ENCODE measurements at places on chromosomes 12 and 14.

GRCh38 chr12:69998922-69999321 lies 173.9 kb downstream of the MYRFL start:
- no peak for DNase-seq

GRCh38 chr12:119725523-119725922 lies 57.6 kb downstream of the PRKAB1 start:
- no peak for DNase-seq

DNA sequence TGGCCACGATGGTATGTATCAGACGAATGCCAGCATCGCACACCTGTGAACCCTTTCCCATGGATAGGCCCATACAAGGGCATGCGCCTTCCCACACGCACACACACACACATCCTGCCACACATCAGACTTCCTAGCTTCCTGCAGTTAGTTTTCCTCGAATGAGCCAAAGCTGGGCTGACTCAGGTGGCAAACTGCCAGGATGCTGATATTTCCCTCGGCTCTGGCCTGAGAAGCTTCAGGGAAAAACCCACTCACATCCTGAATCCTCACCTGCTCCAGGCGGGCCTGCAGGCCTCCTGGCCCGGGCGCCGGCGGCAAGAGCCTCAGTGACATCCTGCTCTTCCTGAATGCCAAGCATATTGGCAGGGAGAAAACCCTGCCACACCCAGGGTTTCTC lies 22.4 kb downstream of the CALM1 start:
- no peak for DNase-seq

DNA sequence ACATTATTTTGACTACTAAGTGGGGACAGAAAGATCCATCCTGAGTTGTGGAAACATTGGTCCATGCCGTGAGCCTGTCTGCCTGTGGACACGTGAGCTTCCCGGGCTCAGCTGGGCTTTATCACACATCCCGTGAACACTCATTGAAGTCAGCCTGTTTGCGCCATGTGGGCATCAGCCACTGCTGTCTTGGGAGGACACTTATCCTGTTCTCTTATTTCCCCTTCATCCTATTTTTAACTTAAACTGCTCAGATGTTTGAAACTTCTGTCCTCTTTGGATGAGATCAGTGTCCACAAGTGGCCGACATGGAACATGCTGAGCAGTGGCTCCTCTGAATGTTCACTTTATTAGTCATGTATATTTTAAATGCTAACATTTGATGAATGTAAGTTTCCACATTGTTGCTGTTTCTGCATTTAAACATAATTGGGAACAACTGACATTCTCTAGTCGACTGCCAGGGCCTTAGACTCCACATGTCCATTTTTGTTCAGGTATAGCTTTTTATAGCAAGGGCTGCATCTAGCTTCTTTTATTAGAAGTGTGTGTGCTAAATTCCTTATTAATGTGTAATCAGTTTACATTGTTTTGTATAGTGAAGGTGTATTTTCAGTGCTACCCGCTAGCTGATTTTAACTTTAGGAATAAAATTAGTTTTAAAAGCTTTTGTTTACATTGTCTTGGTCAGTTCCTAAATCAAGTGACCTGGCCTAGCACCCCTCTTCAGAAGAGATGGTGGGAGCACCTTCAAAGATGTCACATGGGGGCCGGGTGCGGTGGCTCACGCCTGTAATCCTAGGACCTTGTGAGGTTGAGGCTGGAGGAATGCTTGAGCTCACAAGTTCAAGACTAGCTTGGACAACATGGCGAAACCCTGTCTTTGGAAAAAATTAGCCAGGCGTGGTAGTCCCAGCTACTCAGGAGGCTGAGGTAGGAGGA lies 24.0 kb downstream of the RNF34 start:
- DNase-seq = no peak

DNA sequence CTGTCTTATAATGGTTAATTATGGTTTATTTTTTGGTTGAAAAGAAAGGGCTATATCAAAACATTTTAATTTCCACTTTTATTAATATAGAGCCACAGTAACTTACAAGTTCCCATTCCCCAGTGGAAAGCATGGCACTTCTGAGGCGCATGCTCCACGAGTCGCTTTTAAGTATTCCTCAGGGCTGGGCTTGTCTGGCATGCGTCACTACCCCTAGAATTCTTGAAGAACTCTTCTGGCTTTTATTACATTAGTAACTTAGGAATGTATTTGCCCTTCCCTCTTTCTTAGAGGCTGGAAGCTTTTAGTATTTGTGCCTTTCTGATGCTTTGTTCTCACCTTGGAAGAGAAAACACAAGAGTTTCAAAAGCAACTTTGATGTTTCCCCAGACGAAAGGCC lies 81.1 kb downstream of the ESR2 start:
- DNase-seq = no peak

DNA sequence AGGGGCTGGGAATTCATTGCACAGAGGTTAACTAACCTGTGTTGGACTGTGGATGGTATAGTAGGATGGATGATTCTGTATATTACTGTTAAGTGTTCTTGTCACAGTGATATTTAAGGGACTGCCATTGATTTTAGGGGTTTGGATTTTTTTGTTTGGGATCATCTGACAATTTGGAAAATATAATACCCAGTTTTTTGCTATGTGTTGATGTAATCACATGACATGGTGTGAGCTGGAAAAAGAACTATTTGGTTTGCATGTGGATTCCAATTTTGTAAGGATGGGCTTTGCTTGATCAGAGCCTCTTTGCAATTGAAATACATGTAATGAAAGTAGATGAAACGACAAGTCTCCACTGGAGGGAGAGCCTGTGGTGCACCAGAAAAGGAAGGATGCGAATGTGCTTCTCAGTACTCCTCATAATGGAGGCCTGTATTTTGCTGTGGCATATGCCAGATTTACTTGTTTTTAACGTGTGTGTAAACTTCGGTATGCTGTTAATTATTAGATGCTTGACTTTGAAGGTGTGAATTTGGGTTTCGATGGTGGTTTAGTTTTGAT lies 2.7 kb downstream of the DYRK2 start:
- no peak for DNase-seq

GRCh38 chr12:85325442-85325841 lies 45.4 kb downstream of the ALX1 start:
- DNase-seq = no peak

DNA sequence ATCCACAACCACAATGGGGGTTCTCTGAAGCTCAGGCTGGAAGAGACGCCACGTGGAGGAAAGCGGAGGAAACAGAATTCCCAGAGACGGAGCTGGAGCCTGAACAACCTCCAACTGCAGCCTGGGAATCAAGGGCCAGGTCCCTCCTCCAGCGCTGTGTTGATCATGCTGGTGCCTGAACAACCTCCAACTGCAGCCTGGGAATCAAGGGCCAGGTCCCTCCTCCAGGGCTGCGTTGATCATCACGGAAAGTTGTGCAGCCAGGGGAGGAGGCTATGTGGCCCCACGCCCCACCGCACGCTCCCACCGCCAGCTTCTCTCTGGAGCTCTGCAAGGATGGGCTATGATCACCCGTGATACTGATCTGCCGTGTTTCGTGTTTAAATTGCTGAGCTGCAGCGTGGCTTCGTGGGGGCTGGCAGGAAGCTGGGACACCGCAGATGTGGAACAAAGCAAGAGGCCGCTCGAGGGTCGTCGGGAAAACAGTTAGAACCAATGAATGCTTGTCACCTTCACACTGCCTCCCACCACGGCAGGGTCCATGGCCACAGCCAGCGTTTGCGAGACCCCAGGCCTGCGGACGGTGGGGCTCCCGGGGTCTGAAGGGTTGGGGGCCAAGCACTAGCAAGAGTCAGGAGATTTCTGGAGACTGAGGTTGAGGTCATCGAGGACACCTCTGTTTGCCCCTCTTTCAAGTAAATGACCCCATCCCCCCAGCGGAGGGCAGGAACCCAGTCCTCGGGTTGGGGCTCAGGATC lies 51.8 kb upstream of the FBRSL1 start:
- no peak for DNase-seq

DNA sequence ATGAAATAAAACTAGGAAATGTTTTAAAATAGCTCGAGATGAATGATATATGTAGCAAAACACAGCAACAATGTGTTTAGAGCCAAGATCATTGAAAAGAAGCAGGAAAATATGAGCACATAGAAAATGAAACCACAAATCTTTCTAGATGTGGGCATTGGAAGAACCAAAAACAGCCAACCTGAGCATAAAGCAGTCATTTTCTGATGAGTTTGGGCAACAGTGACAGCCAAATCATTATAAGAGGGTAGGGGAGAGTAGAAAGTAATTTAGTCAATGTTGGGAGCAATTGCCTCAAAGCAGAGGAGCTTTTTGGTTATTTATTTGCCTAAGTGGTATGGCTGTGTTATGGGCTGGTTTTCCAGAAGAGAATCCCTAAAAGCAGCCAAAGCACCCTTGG lies 8.8 kb upstream of the BICDL1 start:
- no peak for DNase-seq

- DNase-seq = peak; percentile 18
These were observed 3.4 kb downstream of the ABCD2 start for GRCh38 chr12:39616251-39616650.

- DNase-seq = no peak
These were observed 180.5 kb downstream of the CAND1 start for GRCh38 chr12:67449591-67450052.

DNA sequence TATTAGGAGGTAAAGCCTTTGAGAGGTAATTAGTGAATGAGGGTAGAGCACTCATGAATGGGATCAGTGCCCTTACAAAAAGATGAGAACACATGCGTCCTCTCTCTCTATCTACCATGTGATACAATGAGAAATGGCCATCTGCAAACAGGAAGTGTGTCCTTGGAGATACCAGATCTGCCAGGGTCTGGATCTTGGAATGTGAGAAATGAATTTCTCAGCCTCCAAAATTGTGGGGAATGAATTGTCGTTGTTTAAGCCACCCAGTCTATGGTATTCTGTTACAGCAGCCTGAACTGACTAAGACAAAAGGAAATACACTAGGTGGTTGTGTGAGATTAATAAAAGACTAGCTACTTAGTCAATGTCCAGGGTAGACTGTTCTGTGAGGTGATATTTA lies 366.6 kb downstream of the NELL2 start:
- peak; percentile 83 for DNase-seq

GRCh38 chr14:77574446-77575115 lies 41.9 kb downstream of the SPTLC2 start:
- DNase-seq = no peak

- DNase-seq = no peak
These were observed 314.2 kb upstream of the PRICKLE1 start for GRCh38 chr12:42903736-42904135.

- no peak for DNase-seq
These were observed 1006.4 kb upstream of the TMEM132C start for GRCh38 chr12:127260531-127260930.

GRCh38 chr14:21476523-21476924 lies 235 bp downstream of the RAB2B start:
- DNase-seq = peak; percentile 40

GRCh38 chr12:67764055-67764454 lies 115.5 kb downstream of the DYRK2 start:
- DNase-seq = no peak

- peak; percentile 23 for DNase-seq
These were observed 592 bp upstream of the KCNK10 start for GRCh38 chr14:88323523-88324199.

DNA sequence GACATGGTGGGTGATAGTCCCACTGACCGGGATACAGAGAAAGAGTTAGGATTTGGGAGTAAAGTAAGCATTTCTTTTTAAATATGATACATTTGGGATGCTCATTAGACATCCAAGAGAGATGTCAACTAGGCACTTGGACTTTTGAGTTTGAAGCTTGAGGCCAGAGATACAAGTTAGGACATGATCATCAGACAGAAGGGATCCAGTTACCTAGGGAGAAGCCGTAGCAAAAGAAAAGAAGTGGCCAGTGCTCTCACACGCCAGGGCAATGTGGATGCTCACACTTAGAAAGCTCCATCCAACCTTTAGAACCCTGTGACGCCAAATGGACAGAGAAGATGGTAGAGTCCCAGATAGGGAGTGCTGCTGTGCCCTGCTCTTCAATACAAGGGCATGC lies 14.0 kb upstream of the STON2 start:
- DNase-seq = no peak

DNA sequence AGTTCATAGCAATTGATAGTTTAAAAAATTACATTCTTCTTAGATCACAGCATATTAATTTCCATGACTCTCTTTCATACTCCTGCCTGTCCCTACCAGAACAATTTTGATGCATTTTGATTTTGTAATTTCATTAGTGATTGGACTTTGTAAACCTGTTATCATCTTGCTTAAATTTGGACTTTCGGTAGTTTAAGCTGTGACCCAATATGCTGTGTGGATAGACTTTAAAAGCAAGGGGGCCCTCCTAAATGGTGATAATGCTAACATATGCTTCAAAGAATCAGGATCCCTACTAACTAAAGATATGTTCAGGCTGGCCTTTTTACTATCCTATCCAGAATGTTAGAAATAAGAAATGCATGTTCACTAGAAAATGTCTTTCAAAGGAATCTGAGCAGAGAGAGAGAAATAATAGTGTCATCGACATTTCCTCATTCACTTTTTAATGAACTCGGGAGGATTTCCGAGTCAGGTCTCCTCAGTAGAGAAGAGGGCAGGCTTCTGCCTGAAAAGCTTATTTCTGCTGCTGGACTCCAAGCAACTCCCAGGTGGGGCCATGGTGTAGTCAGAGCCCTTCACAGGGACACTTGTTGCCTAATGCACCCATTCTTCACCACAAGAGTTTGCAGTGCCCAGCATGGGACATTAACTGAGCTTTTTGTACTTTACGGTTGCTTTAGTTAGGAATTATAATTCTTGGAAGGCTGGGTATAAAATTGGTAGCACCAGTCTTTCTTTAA lies 16.7 kb downstream of the SLC38A4 start:
- DNase-seq = no peak

DNA sequence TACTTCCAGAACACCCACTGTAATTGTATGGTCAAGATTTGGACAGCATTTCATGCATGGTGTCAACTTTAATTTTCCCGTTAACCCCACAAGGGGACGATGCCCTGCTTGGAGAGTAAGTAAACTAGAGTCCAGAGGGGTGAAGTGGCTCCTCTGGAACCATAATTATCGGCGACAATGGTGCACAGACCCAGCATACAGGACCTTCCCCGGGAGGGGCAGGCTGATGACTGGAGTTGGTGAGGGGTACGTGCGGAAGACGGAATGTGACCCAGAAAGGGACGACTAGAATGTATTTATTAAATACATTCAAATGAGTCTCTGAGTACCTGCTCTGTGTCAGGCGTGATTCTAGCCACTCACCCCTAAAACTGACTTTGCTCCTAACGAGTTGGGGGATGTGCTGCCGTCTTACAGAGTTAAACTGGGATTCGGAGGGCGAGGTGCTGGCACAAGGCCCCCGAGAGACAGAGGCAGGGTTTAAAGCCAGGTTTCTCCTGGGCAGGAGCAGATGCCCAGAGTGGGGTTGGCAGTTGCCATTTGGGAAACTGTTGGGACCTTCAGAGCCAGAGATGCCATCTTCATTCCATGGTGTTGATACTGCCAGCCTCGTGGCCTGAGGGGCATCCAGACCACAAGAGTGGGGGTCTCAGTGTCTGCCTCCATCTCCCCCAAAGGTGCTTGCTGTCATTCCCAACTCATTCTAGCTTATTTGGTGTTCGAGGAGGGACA lies 10.9 kb downstream of the RTL1 start:
- DNase-seq = no peak

GRCh38 chr12:64706857-64707256 lies 52.3 kb downstream of the GNS start:
- DNase-seq = no peak

GRCh38 chr14:86391085-86391484 lies 861.1 kb downstream of the FLRT2 start:
- DNase-seq = no peak

All from NCI-H524 treated with DMSO at 0.1 percent for 48 hours (cell line).